ENCODE measurements at places on chromosomes 7 and 10.
A peak's percentile ranks its signal among the peaks of the same experiment; 100 is the strongest.

GRCh38 chr7:26842897-26843296 is 21.5 kb downstream of the SKAP2 start:
- DNase-seq: no peak

- DNase-seq: no peak
Measured at GRCh38 chr10:126844406-126844805, 60.8 kb upstream of the DOCK1 start.

DNA sequence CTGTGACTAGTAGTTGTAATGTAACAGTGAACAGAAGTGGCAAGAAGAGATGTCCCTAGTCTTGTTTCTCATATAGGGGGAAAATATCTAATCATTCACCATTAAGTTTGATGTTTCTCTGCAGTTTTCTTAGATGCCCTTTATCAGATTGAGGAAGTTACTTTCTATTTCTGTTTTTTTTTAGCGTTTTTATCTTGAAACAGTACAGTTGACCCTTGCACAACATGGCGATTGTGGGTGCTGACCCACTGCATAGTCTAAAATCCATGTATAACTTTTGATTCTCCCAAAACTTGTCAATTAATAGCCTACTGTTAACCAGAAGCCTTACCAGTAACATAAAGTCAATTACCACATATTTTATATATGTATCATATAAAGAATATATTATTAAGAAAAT is 192.0 kb downstream of the ADK start:
- DNase-seq: no peak

GRCh38 chr7:124843336-124843735 is 77.7 kb upstream of the GPR37 start:
- DNase-seq: no peak

GRCh38 chr10:107913317-107914294 is 749.1 kb upstream of the SORCS1 start:
- peak; percentile 1 for DNase-seq

- DNase-seq: no peak
Measured at GRCh38 chr10:48582970-48583369, 21.9 kb downstream of the ARHGAP22 start.

DNA sequence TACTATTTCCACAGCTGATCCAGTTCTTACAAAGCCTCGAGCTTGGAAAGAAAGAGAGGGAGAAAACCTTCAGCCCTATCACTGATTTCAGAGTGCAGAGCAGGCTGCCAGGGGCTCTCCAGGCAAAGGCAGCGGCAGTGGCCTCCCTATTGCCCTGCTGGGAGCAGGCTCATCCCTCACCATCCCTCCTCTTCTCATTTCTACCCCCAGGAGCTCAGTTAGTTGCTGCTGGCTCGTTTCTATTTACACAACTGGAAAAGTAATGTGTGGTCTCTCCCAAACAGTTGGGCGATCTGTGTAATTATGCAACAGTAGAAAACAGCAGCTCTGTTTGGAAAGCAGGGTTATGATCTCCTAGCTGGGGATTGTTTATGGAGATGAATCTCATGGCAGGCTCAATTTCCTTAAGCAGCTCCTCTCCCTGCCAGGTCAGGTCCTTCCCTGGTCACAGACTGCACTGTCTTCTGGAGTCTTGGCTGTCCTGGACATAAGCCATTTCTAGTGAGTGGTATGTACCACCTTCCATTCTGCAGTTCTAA is 28.7 kb upstream of the TNS3 start:
- no peak for DNase-seq

GRCh38 chr10:4941540-4942330 is 21.5 kb upstream of the AKR1C1 start:
- no peak for DNase-seq

- DNase-seq: no peak
Measured at GRCh38 chr7:4119848-4120247, 562.2 kb upstream of the FOXK1 start.

- DNase-seq: no peak
Measured at GRCh38 chr10:47322300-47323061, at the start of gene GDF2. Gene GDF2 (plus strand): TSS chr10:47322454. CDS start chr10:47322669, 215 bp downstream.

- DNase-seq: no peak
Measured at GRCh38 chr10:76416642-76417041, 985.2 kb downstream of the LRMDA start.

GRCh38 chr10:6128591-6129251 is 39.9 kb downstream of the RBM17 start:
- no peak for DNase-seq

- DNase-seq: no peak
Measured at GRCh38 chr10:79932841-79933379, 16.0 kb downstream of the SFTPD start.

GRCh38 chr7:86931439-86931838 is 128.0 kb downstream of the ELAPOR2 start:
- peak; percentile 6 for DNase-seq

DNA sequence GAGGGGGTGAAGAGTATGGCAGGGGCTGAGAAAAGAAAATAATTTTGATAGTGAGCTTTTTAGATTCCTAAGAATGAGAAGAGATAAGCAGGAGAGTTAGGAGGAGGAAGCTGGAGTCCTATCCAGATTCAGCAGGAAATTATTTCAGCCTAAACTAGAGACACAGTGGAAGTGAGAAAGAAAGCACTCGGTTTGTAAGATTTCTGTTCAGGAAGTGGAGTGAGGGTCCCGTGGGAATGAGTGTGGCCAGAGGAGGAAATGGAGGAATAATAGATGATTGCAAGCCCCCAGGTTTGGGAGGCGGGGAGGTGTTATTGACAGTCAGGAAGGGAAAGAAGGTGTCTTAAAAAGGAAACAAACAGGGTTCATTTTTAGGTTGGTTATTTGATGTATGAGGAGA is 84.8 kb upstream of the NRP1 start:
- DNase-seq: no peak

- DNase-seq: no peak
Measured at GRCh38 chr10:133401500-133401899, 7.5 kb downstream of the MTG1 start.

GRCh38 chr10:113021268-113022040 is 71.4 kb downstream of the TCF7L2 start:
- no peak for DNase-seq

- DNase-seq: no peak
Measured at GRCh38 chr10:4028027-4028471, 243.0 kb upstream of the KLF6 start.

GRCh38 chr7:69042138-69042537 is 556.1 kb upstream of the AUTS2 start:
- no peak for DNase-seq

DNA sequence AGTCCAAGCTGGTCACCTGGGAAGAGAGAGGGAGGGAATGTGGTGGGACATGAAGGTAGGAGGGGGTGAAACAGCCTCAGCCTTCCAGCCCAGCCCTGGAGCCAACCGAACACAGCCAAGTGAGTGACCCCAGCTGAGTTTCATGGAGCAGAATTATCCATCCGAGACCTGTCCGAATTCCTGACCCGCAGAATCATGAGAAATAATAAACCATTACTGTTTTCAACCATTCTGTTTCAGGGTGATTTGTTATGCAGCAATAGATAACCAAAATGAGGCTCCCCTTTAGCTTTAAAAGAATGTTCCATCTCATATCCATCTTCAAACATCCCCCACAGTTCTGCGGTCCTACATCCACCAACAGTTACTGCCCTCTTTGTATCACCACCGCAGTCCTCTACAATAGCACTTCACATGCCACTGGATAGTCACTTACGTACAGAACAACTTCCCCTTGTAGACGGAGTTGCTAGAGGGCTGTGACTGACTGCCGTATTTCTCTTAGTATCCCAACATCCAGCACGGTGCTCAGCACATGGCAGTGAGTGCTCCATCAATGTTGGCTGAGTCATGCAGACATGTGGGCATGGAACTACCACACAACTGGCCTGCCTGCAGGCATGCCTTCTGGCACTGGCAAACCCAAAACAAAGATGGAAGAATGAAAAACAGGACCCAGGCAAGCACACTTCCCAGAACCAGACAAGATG is 18.5 kb downstream of the KIAA1549 start:
- no peak for DNase-seq

DNA sequence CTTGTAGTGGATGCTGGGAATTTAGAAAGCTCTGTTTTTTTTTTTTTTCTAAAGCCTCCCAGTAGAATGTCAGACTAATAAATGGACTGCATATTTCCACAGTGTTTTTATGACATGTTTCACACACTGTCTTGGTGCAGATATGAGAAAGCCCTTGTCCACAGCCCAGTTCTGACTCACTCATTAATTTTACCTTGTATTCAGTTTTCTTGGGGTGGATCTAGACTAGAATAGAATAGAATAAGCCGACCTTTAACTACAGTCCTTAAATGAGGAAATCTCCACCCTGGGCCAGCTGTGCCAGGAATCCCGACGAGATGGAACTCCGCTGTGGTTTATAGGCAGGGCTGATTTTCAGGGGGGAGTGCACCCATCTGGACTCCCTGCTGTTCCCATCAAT is 274.7 kb downstream of the NRG3 start:
- no peak for DNase-seq

DNA sequence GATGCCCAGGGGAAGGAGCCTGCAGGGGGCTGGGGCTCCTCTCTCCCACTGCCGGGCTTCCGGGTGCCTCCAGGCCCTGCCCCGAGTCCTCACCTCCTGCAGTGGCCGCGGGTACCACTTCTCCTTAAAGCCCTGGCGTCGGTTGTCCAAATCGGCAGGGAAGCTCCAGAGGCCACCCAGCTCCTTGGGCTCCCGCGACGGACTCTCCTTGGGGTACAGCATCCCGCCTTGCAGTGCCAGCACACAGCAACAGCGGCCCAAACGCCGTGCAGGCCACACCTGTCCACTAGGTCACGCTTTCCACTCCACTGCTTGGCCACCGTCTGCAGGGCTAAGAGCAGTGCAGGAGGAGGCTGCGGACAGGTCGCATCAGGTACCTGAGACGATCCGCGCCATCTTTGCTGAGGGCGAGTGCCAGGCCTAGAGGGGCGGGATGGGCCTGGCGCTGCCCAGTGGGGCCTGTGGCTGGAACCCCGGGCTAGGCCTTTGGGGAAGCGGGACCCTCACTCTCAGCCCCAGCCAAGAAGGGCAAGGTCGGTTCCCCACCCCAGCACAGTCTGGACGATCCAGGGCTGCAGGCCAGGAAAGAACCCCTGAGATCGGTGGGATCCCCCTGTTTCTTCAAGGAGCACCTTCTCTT is 47.7 kb upstream of the ZNF479 start:
- no peak for DNase-seq

GRCh38 chr7:100827330-100828226 is at the start of gene EPHB4:
Gene EPHB4 (minus strand): TSS chr7:100827523. CDS start chr7:100827030, 493 bp downstream.
- DNase-seq: no peak

DNA sequence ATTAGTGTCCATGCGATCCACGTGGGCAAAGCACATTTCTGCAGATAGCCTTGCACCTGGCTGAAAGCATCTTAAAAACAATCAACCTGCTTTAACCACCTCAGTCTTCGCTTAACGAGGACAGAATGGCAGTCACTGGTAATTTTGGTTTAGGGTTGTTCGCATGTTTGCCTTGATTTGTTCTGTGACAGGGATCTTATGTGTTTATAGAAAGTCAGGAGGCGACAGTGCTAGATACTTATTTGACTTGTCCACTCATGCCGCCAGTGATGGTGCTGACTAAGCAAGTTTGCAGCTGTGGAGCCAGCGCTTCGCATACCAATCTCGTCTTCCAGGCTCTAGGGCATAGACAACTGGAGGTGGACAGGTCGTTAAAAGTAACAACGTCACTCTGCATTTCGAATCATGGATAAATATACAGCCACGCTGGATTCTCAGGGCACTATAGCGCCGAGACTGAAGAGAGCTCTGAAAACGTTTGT is 1.2 kb upstream of the TMEM243 start:
- DNase-seq: no peak

- no peak for DNase-seq
Measured at GRCh38 chr10:48464871-48465736, 139.8 kb downstream of the ARHGAP22 start.

- DNase-seq: no peak
Measured at GRCh38 chr7:52826515-52827265, 208.7 kb upstream of the POM121L12 start.

DNA sequence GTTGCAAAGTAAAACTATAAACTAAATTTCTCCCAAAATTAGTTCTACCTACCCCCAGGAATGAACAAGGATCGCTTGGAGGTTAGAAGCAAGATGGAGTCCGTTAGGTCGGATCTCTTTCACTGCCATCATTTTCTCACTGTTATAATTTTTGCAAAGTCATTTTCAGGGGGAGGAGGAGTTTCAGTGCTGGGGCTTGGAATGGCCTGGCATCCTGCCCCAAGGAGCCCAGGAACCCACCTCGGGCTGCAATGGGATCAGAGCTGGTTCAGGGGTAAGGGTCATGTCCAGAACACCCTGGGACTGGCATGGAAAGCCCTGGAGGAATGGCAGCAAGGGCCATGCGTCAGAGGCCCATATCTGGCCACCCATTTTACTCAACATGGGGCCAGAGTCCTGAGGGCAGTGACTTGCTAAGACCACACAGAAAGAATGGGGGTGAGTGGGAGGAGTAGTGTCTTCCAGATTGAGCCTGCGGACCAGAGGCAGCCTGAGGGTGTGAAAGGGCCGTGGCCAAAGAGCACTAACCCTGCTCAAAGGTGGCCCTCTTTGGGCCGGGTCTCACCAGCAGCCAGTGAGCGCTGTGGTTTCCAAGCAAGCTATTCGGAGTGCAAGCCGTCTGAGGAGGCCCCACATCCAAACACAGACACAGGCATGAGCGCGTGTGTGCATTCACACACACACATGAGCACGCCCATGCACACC is 31.8 kb downstream of the GPRIN2 start:
- DNase-seq: no peak

DNA sequence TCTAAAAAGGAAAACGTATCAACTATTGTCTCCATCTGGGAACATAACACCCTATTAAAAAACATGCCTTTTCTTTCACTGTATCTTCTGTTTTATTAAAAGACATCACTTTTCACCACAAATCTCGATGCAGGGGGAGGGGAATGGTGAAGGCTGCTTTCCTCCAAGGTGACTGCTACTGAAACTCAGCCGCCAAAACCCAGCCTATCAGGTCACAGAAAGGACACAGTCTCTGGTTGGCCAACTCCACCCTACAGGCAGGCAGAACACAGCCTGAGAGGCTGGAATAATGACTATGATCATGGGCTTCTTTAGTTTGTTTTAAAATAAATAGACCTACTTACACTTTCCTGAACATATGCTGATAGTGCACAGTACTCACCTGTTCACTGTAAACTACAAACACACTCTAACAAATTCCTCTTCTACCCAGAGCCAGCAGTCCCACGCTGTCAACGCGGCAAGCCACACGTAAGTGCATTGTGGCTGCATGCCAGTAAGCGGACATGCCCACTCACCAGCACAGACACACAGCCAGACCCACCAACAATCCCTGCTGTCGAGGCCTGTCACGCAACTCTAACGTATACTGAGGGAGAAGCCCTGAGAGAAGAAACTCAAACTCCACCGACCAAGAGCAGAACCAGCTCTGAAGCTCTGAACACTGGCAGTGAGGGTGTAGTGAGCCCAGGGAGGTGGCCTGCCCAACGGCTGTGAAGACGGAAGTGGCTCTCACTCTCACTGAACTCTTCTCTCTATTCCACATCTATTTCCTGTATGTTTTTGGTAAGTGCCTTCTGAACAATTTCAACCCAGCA is 41.8 kb downstream of the NCAPG2 start:
- peak; percentile 23 for DNase-seq

GRCh38 chr10:127849921-127850320 is 42.8 kb downstream of the CLRN3 start:
- no peak for DNase-seq

- no peak for DNase-seq
Measured at GRCh38 chr10:92850185-92850584, 1.9 kb downstream of the EXOC6 start.

GRCh38 chr10:98038288-98038687 is 7.9 kb upstream of the CRTAC1 start:
- DNase-seq: no peak

Measured in activated CD4-positive, alpha-beta T cell treated with anti-CD3 and anti-CD28 coated beads, Interleukin-10, Interleukin-2, amounts not matched to agents 100 ng/mL and 50 ng/mL, durations not matched to agents 16 hours and 8 hours (primary cell).